Coronary artery (tissue), 2 donors: ENCODE measurements at places on chromosomes 13 and 19.

GRCh38 chr19:51529301-51529700 is 2.2 kb downstream of the SIGLEC6 start:
- no peak for DNase-seq

DNA sequence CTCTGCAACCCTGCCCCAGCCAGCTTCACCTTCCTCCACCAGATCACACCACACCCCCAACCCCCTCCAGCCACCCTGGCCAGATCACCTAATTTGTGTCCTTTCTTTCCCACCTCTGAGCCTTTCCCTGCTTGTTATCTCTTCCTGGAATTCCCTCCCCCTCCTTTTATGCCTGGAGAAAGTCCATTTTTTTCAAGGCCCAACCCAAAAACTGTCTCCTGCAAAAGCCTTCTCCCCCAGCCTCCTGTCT is 5.3 kb upstream of the TLE2 start:
- DNase-seq: no peak

- DNase-seq: no peak
Measured at GRCh38 chr19:7130043-7130442, 60.5 kb downstream of the ZNF557 start.

DNA sequence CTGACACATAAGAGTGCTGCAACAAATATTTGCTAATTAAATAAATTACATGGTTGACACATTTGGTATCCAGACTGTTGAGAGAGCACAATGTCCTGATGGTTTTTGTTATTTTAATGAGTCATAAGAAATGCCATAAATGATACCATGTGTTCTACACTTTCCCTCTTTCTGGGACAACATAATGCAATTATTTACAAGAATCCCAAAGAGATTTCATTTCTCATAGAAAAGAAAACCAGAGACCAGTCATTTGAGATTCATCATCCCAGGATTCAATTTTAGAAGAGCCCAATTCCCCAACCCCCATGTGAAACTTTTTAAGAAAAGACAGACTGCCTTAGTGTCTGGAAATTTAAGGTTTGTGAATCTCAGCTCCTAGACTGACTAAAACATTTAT is 399.6 kb downstream of the DCT start:
- no peak for DNase-seq

GRCh38 chr19:9849791-9850190 is 14.7 kb downstream of the PIN1 start:
- no peak for DNase-seq

DNA sequence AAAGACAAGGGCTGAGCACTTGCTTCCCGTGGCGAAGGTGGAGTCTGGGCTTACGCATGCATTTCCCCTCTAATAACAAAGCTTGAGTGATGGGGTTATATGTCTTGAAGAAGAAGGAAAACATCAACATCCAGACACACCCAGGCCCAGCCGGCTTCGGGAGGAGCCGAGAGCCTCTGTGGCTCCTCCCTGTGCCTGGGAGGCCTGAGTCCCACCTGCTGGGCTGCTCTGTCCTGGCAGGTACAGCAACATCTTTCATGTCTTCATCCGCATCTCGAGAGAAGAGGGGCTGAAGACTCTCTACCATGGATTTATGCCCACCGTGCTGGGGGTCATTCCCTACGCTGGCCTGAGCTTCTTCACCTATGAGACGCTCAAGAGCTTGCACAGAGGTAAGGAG is 30.6 kb downstream of the TMEM161A start:
- peak; percentile 53 for DNase-seq

- DNase-seq: no peak
Measured at GRCh38 chr13:113491418-113491883, 940 bp upstream of the DCUN1D2 start.

DNA sequence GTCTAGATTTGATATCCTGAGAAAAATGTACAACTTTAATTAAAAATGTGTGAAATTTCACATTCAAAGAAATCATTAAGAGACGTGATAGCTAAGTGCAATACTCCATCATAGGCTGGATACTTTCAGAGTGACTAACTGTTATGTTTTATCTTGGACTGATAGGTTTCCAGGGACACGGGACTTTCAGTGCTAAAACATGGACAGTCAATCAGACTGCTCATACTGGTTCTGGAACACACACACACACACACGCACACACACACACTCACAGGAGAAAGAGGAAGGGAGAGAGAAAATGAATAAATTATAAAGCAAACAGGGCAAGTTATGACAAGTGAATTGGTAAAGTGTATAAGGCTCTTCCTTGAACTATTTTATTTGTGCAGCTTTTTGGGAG is 955.9 kb downstream of the SLITRK5 start:
- DNase-seq: no peak

- DNase-seq: no peak
Measured at GRCh38 chr19:3433313-3433712, 47.0 kb downstream of the SMIM24 start.

GRCh38 chr13:28248080-28248479 is 109.7 kb downstream of the PAN3 start:
- DNase-seq: no peak

GRCh38 chr13:20387006-20387405 is 138.7 kb downstream of the CRYL1 start:
- DNase-seq: peak; percentile 29

DNA sequence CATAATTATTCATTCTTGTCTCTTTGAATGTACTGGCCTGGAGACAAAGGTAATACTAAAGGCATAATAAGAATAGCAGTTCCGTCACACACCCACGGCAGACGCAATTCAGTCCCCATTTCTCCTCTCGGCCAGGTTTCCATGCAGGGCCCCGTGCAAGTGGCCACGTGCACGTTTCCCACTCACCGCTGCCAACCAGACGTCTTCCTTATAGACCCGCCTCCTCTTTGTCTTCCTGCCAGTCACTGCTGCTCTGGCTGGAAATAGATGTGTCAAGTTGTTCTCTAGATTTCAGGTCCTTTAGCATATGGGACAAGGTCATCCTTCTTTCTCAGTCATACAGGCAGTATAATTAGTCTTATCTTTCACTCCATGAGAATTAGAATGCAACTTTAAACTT is 204.3 kb downstream of the SUCLA2 start:
- DNase-seq: no peak

DNA sequence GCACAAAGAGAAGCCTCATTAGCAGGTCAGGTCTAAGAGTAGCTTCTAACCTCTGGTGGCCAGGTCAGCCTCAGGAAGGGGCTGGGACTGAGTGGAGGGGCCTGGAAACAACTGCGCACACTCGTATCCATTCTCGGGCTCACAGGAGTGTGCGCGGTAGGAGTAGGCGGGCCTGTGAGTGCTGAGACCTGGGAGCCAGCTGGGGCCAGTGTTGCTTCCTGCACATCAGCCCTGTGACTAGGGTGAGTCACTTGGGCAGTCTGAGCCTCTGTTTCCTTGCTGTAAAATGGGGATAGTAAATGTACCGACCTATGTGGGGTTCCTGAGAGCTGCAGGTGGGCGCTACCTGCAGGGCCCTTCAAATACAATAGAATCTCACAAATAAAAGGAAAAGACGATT is 26.9 kb downstream of the SIN3B start:
- DNase-seq: no peak
